HCT116 (cell line): ENCODE measurements at places on chromosomes 3 and 15. TPM values are rescaled to one million over a fixed set of nuclear protein-coding genes. Genes with fewer than 3 reads are reported as not detected.

RGMA gene
- 5.5 TPM for total RNA-seq

KIF15 gene
- total RNA-seq, result 20.9 TPM

SMCO1 gene
- total RNA-seq, result not detected

P2RY1 gene
- 1.7 TPM for total RNA-seq

SLC25A36 gene
- total RNA-seq, result 81.2 TPM

BFSP2 gene
- total RNA-seq, result not detected

LRRC49 gene
- 7.4 TPM for total RNA-seq

CFAP91 gene
- total RNA-seq, result 0.96 TPM

PRKCI gene
- 25.2 TPM for total RNA-seq

SEC22A gene
- 10.6 TPM for total RNA-seq

GOLGA8T gene
- total RNA-seq, result not detected

PPIP5K1 gene
- total RNA-seq, result 62.4 TPM

PRR20G gene
- 0.30 TPM for total RNA-seq

SOX14 gene
- total RNA-seq, result not detected

TM4SF4 gene
- 0.91 TPM for total RNA-seq

MAN2C1 gene
- total RNA-seq, result 118 TPM

UROC1 gene
- not detected for total RNA-seq

NEK10 gene
- total RNA-seq, result 1.2 TPM

CCR8 gene
- not detected for total RNA-seq

ZNF860 gene
- 2.9 TPM for total RNA-seq

XIRP1 gene
- total RNA-seq, result not detected

DNA sequence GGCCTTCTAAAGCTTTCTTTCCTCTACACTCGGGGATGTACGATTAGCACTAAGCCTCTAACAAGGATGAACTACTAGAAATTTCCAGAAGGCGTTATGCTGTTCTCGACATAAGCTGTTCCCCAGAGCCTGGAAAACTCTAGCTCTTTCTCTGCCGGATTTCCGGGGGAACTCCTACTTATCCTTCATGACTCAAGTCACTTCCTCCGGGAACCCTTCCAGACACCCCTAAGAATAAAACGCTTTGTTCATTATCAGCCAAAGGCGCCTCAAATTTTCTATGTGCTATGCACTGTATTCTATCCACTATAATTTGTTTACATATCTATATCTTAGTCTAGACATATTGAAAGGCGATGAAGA is 455 bp upstream of the SNAP23 start:
- no peak for DNase-seq

- no peak for DNase-seq
These were observed 78.1 kb downstream of the ITGB5 start for GRCh38 chr3:124809039-124809438.

DNA sequence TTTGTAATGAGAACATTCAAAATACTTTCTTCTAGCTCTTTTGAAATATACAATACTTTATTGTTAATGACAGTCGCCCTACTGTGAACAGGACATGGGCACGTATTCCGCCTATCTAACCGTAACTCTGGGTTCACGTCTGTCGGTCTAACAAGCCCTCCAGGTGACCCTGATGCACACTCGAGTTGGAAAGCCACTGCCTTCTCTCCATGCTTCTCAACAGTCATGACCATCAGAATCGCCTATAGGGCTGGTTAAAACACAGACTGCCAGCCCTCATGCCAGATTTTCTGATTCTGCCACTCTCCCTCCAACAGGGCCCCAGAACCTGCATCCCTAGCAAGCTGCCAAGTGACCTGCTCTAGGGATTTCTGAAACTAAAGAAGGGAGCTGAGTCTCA is 140.2 kb downstream of the FOXP1 start:
- no peak for DNase-seq

GRCh38 chr3:155339052-155339451 is 45.6 kb upstream of the STRIT1 start:
- no peak for DNase-seq

DNA sequence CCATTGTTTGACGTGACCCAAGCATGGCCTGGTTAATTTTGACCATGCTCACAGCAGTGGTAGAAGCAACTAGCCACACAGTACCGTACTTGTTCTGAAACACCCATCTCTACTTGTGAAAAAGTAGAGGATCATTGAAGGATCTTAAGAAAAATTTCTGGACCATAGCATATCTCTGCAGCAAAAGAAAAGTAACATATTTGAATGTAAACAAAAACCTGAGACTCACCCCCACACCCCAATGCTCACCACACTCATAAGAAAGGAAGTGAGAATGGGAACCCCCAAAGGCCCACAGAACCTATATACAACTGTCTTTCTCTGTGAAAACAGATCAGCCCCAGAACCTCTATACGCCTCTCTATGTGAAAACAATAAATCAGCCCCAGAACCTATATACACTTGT is 33.8 kb upstream of the TFRC start:
- DNase-seq, result no peak

GRCh38 chr3:178532476-178532875 is 3.8 kb upstream of the KCNMB2 start:
- no peak for DNase-seq

DNA sequence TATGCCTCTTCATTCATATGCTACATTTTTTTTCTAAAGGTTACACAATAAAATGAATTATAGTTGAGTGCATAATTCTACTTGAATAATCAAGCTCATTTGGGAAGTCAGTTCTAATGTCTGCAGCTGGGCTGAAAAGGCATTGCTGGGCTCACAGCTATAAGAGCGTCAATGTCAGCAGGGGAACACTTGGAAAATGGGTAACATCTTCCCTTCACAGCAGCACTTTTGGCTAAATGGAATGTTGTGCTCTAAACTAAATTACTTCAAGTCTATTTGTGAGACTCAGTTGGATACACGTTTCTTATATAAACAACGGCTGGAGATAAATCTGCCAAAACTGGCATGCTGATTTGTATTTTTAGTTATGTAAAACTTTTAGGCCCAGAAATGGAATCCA is 357.8 kb downstream of the TBL1XR1 start:
- no peak for DNase-seq

- no peak for DNase-seq
These were observed 314.1 kb upstream of the LRRC3B start for GRCh38 chr3:26308454-26308853.

- no peak for DNase-seq
These were observed 27.6 kb downstream of the CHST14 start for GRCh38 chr15:40498418-40498817.

- no peak for DNase-seq
These were observed 211.2 kb downstream of the TJP1 start for GRCh38 chr15:29611057-29611456.

DNA sequence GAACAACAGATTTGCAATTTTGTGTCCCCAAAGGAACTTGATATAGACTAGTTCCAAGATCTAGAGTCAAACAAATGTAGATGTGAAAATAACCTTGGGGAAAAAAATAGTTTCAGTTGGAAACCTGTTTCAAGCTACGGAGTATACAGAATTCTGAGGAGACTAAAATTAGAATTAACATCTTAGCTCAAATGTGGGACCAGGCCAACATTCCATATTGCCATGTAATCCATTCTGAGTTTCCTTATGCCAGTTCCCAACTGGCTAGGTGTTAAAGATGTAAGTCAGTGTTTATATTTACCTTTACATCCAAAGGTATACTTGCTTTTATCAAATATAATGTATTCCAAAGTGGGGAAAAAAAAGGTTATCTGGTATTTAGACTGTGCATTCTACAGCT is 76.3 kb downstream of the UBE3A start:
- no peak for DNase-seq

DNA sequence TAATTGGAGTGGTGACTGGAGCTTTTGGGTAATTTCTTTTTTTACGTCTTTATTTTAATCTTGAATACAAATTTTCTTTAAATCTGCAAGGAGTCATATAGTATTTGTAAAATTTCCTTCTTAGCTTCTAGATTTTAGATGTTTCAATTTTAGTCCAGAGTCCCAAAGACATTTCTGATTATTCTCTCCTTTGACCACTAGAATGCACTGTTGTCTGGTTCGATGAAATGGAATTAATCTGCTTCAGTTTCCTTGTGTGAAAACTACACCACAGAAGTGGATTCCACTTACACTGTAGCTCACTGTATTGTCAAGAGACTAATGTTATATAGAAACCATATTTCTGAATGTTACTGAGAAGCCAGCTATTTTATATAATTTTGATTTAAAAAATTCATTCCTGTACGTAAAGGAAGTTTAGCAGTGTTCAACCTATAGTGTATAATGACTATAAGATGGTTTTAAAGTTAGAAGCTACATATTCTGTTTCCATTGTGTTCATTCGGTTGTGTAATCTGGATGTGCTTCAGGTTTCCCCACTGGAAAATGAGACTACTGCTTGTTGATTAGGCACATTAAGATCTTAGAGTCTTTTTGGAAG is 6.1 kb downstream of the GRAMD1C start:
- DNase-seq, result no peak

- no peak for DNase-seq
These were observed 126.5 kb downstream of the FAM43A start for GRCh38 chr3:194812176-194812575.

DNA sequence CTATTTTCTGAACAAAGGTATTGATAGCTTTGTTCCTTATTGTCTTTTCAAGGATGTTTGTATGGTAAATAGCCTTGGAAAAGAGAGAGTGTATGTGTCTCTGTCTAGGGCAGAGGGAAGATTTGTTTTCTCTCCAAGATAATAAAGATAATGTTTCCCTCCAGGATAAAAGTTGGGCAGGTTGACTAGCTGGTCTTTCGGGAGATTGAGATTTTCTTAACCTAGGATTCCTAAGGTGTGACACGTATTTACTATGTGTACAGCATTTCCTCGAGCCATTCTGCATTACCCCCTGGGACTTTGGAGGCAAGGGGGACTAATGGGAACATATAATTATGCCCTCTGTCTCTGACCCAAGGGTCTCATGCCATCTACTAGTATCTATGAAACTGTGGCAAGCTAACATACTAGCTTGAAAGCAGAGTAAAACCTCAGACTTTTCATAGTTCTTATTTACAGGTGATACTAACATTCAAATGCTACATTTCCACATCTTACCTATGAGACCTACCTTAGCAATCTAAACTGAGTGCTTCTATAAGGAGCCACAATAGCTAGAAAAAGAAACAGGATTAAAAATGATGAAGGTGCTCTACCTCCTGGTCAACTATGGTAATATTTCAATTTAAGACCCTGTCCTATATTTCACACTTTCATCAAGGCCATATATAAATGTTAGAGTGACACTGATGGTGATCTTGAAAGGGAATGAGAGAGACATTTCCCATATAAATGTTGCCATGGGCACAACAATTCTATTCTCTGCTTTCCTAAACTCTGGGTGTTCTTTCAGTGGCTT is 252.9 kb upstream of the CBLB start:
- no peak for DNase-seq

- DNase-seq, result no peak
These were observed 62.2 kb downstream of the MB21D2 start for GRCh38 chr3:192855434-192855833.

DNA sequence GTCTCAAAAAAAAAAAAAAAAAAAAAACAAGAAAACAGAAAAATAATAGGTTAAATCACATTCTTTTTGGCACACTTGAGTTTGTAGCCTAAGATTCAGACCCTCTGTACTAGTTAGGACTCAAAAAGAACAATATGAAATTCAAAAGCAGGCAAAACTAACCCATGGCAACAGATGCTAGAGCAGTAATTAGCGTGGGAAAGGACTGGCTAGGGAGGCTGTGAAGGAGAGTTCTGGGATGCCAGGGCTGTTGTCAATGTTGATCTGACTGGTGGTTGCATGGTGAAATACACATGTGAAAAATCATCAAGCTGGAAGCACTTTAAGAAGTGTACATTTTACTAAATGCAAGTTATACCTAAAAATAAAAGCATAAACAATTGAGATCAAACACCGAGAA is 35.6 kb downstream of the KLHL6 start:
- DNase-seq, result no peak

- DNase-seq, result no peak
These were observed 131.5 kb downstream of the SLC9A9 start for GRCh38 chr3:143716731-143717130.

GRCh38 chr3:120767106-120767505 is 24.6 kb downstream of the GTF2E1 start:
- no peak for DNase-seq

GRCh38 chr3:114274929-114275328 is 18.9 kb upstream of the TIGIT start:
- no peak for DNase-seq

DNA sequence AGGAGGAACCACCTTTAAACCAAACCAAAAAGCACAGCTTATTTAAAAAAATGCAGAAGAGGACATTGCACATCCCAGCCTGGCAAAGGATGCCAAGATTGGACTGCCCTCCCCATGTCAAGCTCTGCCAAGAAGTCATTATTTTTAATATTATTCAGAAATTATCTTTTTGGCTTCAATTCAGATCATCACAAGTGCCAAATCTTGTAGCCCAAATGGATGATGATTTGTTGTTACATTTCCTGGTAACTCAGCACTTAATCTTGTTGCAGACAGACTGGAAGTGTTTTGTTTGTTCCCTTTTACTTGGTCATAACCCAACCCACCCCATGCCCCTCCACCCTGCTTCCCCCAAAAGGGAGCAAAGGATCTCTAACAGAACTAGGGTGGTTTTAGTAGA is 28.1 kb upstream of the LXN start:
- DNase-seq, result no peak

DNA sequence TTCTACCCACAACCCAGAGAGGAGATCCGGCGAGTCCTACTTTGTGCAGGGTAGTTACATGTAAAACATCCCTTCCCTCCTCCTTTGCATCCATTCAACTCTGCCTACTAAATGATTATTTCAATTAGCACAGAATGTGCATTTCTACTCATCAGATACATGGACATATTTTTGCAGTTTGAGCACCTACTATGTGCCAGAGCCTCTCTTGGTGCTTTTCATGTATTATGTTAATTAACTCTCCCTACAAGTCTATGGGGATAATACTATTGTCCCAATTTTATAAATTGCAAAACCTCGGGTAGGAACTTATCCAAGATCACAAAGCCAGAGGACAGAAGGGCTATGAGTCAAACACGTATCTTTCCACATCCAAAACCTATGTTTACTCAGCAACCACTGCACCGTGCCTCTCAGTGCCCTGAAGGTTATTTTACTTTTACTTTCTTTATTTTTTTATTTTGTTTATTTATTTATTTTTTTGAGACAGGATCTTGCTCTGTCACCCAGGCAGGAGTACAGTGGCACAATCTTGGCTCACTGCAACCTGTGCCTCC is 432.8 kb downstream of the MAGI1 start:
- DNase-seq, result no peak

DNA sequence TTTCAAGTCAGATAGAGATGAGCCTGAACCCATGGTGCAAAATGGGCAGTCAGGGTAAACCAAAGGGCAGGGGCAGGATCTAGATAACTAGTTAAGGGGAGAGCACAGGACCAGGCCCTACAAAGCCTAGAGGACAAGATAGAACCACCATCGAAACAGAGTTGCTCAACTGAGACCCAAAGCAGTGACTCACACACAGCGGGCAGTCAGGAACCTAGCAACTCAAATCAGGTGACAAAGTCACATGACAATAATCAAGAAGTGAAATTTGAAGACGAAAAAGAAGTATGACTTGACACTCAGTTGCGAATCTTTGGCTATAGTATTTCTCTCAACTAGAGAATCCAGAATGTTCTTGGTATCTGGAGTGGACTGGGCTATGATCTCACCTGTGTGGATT is 136.0 kb upstream of the PTPRG start:
- no peak for DNase-seq
